ENCODE measurements at places on chromosomes 11 and 22. TPM values are rescaled to one million over a fixed set of nuclear protein-coding genes. Genes with fewer than 3 reads are reported as not detected.
A peak's percentile ranks its signal among the peaks of the same experiment; 100 is the strongest.

Gene NAALAD2
- not detected for total RNA-seq

GRCh38 chr22:29049655-29050263 is 11.9 kb downstream of the C22orf31 start:
- no peaks in the 10 kb centered on the region for H3K36me3 ChIP-seq
- no peak overlapping the region for H3K27ac ChIP-seq
- H3K4me3 ChIP-seq, result no peak overlapping the region
- no peak for DNase-seq
- H3K27me3 ChIP-seq, result no peaks in the 10 kb centered on the region

GRCh38 chr22:30262917-30263741 is 3.5 kb downstream of the OSM start:
- peak overlapping the region; percentile 36 for H3K27ac ChIP-seq
- peak; percentile 74 for DNase-seq
- no peaks in the 10 kb centered on the region for H3K27me3 ChIP-seq
- H3K4me1 ChIP-seq, result peaks cover 48% of the 10 kb centered on the region

DNA sequence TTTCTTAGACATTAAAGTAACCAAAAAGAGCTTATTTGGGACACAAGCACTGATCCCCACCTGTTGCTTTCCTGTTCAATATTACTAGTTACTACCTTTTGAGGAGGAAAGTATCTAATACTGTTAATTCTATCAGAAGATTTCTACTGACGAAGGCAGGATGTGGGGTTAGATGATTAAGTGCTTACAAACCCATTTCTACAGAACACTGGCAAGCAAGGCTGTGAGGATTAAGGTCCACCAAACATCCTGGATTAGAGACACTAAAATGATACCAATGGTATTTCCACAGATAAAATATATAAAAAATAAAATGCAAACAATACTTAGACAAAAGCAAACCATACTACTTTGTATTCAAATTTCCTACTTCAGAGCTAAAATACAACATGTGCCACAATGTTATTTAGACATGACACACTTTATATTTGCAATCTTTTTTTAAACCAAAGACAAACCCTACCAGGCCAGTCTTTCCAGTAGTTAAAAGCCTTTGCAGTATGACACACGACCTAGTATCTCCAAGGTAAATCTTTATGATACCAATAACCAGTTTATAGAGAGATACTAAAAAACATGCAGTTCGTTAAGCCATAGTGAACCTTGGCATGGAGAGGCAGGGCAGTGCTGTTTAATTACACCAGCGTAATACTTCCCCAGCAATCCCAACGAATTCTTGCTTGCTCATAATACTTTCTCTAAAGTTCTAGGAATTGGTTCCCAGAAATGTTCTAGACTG is 71.2 kb upstream of the TP53AIP1 start:
- H3K27ac ChIP-seq, result no peak overlapping the region
- H3K36me3 ChIP-seq, result no peaks in the 10 kb centered on the region
- no peak for DNase-seq
- H3K27me3 ChIP-seq, result no peaks in the 10 kb centered on the region
- H3K4me3 ChIP-seq, result no peak overlapping the region
- H3K4me1 ChIP-seq, result no peaks in the 10 kb centered on the region

Gene C22orf15
- total RNA-seq, result 1.5 TPM

Gene SHISA8
- not detected for total RNA-seq

DNA sequence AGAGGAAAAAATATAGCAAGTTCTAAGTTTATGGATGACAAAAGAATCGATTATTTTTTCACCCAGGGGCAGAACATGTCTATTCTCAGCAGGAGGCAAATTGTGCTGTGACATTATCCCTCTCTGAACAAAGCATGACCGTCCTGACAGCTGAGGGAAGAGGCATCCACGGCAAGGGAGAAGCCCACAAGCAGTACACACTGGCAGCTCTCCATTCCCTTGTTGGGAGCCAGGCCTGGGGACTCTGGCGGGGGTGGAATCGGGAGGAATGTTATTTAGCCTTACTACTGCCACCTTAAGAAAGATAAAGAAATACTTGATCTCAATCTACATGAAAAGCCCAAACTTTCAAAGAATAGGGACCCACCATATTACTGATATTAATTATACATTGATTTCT is 3.4 kb downstream of the KIRREL3 start:
- H3K36me3 ChIP-seq, result no peaks in the 10 kb centered on the region
- no peaks in the 10 kb centered on the region for H3K4me1 ChIP-seq
- no peak overlapping the region for H3K27ac ChIP-seq
- no peak overlapping the region for H3K4me3 ChIP-seq
- peaks cover 12% of the 10 kb centered on the region for H3K27me3 ChIP-seq

Data from CD4-positive, alpha-beta memory T cell (primary cell).